GM12864 (cell line): ENCODE measurements at places on chromosomes 7 and 10.

- DNase-seq, result no peak
Measured at GRCh38 chr7:45581271-45581780, 7.2 kb downstream of the ADCY1 start.

GRCh38 chr7:130896051-130896881 is 162.3 kb upstream of the KLF14 start:
- no peak for DNase-seq

DNA sequence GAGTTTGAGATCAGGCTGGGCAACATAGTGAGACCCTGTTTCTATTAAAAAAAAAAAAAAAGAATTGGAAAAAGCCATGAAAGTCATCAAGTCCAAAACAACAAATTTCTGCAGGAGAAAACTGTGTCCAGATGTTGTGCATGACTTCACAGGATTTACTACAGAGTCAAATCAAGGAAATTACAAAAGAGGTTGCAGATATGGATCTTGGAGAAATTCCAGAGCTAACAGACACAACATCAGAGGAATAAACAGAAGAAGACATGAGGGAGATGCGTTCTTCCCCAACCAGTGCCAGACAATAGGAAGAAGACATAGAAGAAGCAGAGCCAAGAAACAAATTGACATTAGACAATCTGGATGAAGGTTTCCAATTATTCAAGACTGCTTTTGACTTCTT is 24.3 kb upstream of the KCNIP2 start:
- DNase-seq, result no peak

- DNase-seq, result no peak
Measured at GRCh38 chr10:27611236-27611635, 107.1 kb downstream of the RAB18 start.

GRCh38 chr7:91083855-91084644 is 180.2 kb upstream of the FZD1 start:
- no peak for DNase-seq

DNA sequence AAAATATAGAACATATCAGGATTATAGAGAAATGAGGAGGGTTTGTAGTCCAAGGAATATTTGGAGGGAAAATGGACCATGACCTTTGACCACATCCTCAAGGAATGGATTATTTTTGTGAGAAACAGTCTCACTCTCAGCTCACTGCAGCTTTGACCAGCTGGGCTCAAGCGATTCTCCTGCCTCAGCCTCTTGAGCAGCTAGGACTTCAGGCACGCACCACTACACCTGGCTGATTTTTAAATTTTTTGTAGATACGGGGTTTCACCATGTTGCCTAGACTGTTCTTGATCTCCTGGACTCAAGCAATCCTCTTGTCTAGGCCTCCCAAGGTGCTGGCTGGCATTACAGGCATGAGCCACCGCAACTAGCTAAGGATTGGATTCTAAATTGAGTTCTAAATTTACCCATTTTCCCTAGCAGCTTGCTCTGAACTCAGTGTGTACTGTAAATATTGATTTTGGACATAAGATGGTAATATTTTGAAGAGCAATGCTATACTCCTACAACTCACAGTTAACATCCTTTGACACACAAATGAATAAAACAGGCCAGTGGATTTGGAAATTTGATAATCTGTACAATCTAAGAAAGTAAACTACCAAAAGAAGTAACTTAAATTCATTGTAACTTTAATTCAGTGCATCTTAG is 73.8 kb downstream of the TET1 start:
- no peak for DNase-seq

DNA sequence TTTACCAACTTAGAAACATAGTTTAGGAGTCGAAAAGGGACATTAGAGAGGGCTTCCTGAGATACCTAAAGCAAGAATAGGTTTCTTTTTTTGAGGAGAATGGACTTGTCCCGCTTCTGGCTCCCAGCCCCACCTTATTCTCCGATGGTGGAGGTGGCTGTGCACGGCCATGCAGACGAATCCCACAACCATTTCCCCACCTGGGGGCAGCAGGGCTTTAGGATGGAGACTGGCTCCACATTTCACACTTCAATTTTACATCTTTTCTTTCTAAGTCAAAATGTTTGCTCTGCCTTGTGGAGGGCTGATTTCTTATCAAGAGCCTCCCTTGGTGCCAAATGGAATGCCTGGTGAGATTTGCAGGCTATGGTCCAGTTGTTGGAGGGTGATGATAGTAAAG is 118.5 kb downstream of the GLRX3 start:
- DNase-seq, result no peak

GRCh38 chr7:55550010-55550663 is 22.2 kb downstream of the VOPP1 start:
- DNase-seq, result no peak

DNA sequence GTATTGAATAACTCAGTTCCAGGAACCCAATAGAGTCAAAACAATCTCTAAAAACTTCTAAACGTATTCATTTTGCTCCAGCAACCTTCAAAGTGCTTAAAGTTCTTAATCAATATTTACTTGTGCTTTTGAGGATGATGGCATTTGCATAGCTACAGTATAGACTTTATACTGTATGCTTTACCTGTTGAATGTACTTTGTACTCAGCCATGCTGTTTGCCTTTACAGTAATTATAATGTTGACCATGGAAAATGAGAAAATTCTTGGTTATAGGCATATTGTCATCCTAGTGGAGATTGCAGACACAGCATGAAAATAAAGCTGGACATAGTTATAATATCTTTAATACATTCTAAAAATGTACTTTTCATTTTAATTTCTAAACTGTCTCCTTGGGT is 762.7 kb upstream of the PHF14 start:
- no peak for DNase-seq

DNA sequence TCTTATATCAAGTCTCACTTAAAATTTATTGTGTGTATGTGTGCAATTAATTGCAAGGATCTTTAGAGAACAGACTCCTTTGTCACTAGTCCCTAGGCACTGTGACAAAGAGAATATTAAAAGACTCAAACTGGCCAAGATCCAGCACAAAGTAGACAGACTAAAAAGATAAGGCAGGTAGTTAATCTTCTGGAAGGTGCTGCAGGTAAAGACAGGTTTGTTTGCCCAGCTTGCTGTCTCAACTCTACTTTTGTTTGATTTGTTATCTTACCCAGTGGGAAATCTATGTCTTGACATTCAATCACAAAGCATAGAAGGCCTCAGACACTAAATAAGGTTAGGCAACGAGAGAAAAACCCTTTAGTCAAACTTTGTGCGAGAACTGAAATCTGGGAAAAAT is 807.9 kb upstream of the LRRN3 start:
- no peak for DNase-seq

DNA sequence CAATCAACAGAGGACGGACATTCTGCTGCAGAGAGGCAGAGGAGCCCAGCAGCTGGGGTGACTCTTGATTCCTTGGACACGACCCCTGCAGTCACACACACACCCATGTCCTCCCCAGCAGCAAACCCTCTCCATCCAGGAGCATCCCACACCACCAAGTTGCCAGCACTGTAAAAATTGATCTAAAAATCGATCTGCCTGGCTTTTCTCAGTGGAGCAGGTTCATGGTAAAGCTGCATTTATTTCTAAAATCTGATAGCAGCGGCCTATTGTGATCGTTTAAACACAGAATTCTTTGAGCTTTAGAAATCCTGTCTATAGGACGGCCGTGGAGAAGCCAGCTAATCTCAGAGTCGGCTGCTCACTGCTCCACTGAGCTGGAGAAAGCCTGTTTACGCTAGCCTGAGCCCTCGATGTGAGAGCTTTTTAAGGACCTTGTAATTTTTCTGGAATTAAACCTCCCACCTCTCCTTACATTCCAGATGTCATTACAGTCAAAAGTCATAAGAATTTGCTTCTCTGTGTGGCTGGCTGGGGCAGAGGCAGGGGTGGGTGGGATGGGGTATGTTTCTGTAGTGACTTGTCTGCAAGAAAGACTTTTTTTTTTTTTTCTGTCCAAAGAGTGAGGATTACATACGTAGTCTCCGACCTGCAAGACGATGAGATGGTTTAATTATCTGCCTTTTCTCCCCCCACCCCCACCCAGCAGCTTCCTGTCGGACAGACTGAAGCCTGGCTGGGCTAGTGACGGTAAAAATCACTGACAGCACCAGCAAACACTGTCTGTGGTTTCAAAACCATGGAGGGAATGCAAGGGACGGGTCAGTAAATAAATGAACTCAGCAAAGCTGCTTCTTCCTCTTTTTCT is 31.6 kb downstream of the TRIM8 start:
- DNase-seq, result no peak

GRCh38 chr10:4315551-4315950 is 510.5 kb upstream of the AKR1E2 start:
- DNase-seq, result no peak

DNA sequence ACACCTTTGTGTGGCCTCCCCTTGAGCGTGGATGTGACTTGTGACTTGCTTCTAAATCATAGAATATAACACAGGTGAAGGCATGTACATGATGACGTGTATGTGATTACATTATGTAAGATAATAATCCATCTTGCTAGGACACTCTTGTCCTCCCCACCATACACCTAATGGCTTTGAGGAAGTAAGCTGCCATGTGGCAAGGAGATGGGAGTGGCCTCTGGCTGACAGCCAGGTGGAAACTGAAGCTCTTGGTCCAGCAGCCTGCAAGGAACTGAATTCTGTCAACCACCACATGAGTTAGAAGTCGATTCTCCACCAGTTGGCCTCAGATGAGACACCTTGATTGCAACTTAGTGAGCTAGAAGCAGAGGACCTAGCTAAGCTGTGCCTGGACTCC is 67.4 kb upstream of the ELN start:
- no peak for DNase-seq

- DNase-seq, result no peak
Measured at GRCh38 chr7:22934023-22934422, 79.9 kb downstream of the HYCC1 start.

DNA sequence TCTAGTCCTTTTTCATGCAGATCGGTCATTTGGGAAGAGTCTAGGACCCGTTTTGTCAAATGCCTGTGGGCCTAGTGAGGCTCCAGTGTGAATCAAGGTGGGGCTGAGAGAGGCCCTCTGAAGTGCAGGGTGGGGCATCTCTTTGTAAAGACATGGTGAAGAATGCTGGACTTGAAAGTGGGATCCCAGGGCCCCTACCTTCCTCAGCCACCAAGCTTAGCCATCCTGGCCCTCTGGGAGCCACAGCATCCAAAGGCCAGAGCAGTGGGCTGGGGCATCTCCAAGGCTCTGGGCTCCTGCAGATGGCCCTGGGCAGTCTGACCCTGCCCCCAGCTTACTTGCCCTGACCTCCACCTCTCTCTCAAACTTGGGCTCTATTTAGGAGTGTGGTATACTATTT is 78.5 kb downstream of the ADCY1 start:
- DNase-seq, result no peak

GRCh38 chr7:2913760-2914387 is 69.8 kb upstream of the GNA12 start:
- no peak for DNase-seq

DNA sequence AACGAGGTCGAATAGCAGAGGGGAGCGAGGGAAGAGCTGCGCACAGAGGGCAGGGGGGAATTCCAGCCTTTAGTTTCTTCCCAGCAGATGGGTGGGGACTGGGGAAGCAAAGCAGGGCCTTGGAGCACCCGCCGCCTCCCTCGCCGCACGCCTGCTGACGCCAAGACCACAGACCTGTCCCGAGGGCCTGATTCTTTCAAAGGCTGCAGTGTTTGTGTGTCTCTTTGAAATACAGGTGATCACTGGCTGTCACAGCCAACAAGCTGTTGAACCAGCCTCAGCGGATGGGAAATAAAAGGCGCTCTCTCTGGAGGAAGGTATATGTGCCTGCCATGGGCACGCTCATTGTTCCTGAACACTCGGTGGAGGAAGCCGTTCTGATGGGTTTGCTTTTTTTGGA is 119.3 kb downstream of the FAM53B start:
- DNase-seq, result no peak

- no peak for DNase-seq
Measured at GRCh38 chr10:123549761-123550454, 116.2 kb upstream of the GPR26 start.

DNA sequence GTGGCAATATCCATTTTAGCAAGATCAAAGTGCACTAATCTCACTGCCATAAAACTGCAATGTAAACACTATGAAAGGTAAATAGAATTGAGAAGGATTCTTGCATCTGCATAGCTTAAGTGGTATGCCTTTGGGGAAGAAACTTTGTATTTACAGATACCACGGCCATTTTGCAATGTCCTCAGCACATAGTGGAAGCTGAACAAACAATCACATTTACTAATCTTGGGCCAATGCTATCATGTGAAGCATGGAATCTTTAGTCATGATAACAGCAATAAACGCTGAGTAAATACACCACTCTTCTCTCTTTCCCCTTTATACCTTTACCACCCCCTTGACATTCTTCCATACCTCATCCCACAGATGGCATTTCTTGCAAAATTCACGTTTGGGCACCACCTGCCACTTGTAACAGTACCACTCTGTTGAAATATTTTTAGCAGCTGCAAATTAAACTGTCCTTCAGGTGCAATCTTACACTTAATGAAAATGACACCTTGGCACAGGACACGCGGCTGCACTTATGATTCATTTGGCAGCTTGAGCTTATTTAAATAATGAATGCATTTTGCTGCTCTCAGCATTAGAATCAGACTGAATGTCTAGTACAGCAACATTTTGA is 171.8 kb downstream of the SEMA3A start:
- no peak for DNase-seq

DNA sequence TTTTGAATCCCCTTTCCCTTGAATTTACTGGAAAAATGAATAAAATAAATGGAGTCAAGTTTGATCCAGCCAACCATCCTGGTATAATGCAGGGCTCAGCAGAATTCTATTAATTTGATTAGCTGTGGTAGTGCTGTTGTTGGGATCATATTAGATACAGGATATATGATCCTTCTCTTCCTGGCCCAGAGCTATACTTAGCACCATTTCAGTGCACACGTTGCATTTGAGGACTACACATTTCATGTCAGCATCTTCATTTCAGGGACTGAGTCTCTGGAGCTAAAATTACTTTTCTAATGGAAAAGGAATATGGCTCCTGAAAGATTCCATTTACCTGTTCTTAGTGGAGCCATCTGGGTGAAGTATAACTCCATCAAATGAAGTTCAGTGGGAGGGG is 240.3 kb downstream of the BMPER start:
- no peak for DNase-seq

- no peak for DNase-seq
Measured at GRCh38 chr7:128854396-128854795, 8.3 kb upstream of the ATP6V1F start.
